ENCODE measurements at places on chromosomes 12 and 14.
A peak's percentile ranks its signal among the peaks of the same experiment; 100 is the strongest.

DNA sequence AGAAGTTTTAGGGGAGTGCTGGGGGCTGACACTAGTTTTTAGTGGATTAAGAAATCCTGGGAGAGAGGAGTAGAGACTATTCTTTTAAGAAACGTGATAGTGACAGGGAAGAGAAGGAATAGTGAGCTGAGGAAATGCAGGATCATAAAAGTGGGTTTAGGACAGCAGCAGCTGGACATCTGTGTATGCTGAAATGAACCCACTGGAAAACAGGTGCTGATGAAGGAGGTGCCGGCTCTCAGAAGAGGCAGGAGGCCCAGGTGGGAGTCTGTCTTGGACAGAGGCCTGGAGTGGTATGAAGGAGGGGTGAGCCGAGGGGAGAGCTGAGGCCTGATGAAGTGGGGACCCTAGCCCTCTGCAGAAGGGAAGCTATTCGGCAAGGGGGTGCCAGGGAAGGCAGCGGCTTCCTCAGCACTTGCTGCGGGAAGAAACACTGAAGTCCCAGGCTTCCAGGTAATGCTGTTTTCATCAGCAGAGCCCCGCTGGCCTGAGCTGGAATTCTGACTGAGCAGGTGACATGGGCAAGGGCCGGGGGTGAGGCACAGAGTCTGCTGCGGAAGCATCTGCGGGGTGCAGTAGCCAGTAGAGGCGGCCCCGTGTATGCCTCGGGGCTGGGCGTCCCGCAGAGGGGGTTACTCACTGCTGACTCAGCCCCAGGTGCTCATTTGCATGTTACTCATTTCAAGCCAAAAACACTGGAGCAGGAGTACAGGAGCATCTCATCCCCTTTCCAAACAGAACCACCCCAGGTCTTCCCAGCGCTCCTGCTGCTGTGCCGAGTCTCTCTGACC lies 89.7 kb downstream of the TMCC3 start:
- no peak for DNase-seq

DNA sequence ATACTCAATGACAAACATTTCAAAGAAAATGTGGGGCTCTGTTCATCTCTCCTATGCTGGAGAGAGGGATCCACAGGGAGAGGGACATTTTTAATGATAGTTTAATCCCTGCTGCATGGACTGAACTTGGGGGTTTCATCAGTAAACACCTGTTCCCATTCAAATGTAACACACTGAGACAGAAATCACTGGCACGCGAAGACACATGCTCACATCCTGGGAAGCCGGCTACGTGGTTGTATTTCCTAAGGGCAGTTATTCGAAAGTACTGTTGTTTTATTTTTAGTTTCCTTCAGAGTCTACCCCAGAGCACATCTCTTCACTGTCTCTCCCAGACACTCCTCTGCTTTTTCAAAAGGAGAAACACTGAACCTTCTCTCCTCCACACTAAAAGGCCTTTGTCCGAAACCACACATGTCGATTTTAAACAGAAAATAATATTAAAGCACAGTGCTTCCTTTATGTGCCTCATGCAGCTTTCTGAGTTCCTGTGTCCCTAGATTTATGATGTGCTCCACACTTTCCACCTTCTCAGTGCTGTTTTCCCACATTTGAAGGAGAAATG lies 52.8 kb downstream of the PTHLH start:
- no peak for DNase-seq

DNA sequence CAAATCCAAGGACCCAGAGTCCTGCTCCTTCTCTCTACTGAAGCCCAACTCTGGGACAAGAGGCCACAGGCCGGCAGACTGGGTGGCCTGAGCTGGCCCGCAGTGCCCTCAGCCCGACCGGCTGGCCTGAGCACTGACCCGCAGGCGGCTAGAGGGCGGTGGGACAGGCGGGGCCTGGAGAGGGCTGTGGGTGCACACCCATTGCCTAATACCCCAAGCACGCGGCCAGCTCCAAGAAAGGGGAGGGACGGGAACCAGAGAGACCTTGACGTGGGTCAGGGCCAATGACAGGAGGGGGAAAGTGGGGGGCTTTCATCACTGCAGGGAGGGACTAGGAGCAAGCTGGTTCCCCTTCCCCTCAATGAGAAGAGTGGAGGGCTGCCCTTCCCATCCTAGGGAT lies 2.0 kb upstream of the WNT10B start:
- no peak for DNase-seq

- DNase-seq: no peak
Observed at GRCh38 chr14:102275866-102276265, 29.1 kb downstream of the MOK start.

GRCh38 chr14:53634793-53635192 lies 321.8 kb downstream of the BMP4 start:
- DNase-seq: no peak

- DNase-seq: no peak
Observed at GRCh38 chr12:32030676-32031075, 71.5 kb downstream of the RESF1 start.

DNA sequence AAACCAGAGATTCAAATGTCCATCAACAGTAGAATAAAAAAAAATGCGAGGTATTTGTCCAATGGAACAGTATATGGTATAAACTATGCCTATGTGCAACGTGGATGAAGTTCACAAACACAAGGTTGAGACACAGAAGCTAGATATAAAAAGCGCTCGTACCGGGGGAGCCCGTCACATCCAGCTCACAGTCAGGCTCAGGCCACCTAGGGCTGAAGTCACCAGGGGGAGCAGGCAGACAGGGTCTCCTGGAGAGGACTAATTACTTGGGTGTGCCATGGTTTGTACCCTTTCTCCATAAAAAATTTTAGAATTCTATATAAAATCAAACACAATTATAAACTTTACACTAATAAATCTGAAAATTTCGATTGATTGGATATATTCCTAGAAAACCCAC lies 13.6 kb downstream of the AHNAK2 start:
- DNase-seq: no peak

- DNase-seq: no peak
Observed at GRCh38 chr12:1760566-1761382, 59.6 kb upstream of the LRTM2 start.

DNA sequence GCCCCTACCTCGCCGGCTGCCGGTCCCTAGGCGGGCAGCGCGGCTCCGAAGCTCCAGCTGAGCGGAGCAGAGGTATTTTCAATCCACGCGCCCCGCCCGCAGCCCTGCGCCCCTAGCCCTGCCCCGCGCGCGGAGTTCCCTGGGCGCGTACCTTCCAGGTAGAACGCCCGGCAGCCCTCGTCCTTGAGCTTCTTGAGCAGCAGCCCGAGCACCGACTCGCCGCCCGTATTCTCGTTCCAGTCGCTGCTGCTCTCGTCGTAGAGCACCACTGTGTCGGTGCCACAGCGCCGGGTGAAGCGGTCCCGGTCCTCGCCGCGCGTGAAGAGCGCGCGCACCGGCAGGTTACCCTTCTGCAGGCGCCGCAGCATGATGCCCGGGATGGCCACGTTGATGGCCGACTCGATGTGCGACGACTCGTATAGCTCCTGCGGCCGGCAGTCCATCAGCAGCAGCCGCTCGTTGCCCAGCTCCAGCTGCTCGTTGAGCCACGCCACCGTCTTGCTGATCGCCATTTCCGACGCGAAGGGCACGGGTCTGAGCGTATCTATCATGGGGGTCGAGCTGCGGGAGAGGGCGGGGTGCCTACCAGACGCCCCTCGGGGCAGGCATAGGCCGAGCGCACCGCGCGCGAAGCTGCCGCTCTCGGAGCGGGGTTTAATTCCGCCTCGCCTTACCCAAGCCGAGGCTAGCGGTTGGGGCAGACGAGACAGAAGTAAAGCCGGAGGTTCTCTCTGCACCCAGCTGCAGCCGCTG lies 636 bp downstream of the DUSP6 start:
- DNase-seq: peak; percentile 49

DNA sequence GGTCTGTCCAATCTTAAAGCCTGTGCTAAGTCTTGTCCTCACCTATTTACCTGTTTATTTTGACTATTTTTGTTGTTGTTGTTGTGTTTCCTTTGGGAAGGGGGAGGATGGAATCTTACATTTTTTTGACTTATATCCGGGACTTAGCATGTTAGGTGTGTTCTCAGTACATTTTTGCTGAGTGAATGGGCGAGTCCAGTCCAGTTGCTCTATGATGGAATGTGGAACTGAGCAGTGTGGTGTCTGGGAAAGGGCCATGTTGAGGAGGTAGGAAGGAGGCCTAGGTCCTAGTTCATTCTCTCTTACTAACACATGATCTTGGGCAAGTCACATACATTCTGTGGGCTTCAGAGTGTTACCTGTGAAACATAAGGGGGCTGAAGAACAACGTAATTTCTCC lies 80.9 kb upstream of the SLC38A2 start:
- DNase-seq: no peak

- no peak for DNase-seq
Observed at GRCh38 chr12:128312661-128313060, 45.7 kb downstream of the TMEM132C start.

DNA sequence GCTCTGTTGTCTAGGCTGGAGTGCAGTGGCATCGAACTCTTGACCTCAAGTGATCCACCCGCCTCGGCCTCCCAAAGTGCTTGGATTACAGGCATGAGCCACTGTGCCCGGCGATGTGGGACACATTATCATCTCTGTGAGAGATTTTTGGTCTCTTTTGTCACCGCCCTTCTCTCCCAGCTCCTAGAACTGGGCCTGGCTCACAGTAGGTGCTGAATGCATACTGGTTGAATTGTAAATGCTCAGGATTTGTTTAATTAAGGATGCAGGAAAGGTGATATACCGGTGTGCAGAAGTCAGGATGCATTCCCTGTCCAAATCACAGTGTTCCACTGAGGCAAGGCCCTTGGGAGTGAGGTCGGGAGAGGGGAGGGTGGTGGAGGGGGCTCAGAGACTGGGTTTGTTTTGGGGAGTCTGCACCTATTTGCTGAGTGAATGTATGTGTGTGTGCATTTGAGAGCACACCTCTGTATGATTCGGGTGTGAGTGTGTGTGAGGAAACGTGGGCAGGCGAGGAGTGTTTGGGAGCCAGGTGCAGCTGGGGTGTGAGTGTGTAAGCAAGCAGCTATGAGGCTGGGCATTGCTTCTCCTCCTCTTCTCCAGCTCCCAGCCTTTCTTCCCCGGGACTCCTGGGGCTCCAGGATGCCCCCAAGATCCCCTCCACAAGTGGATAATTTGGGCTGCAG lies 1.0 kb upstream of the KRT18 start:
- no peak for DNase-seq

- no peak for DNase-seq
Observed at GRCh38 chr12:116027551-116027821, 250.0 kb downstream of the MED13L start.

DNA sequence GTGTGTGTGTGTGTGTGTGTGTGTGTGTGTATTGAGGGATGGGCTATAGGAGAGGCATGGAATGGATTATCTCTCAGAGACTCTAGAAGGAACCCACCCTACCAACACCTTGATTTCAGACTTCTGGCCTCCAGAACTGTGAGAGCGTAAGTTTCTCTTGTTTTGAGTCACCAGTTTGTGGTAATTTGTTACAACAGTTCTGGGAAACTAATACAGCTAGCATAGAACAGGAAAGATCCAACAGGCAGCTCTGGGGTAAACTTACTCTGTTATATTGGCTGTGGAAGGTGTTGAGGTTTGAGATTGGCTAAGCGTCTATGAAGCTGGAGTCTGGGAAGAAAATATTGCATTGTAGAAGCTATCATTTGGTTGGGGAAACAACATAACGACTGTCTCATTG lies 334.3 kb downstream of the AACS start:
- DNase-seq: no peak

DNA sequence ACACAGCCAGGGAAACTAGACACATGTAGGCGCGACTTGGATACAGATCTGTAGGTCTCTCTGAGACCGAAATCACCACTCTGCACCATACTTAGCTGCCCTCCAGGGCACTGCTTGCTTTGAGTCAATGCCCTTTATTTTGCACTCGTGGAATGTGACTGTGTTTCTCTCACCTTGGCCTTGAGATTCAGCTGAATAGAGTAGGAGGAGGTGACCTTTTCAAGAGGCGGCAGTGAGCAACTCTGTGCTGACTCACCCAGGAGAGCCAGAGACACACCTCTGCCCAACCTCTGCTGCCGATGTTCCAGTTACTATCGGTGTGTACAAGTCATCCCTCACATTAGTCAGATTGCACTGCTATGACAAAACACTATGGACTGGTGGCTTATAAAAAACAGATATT lies 583.4 kb downstream of the VRK1 start:
- peak; percentile 67 for DNase-seq

GRCh38 chr12:124395284-124395752 lies 100.4 kb downstream of the RFLNA start:
- DNase-seq: no peak

GRCh38 chr14:50676814-50677516 lies 8.9 kb upstream of the SAV1 start:
- DNase-seq: no peak

GRCh38 chr14:37428954-37429353 lies 166.1 kb downstream of the FOXA1 start:
- no peak for DNase-seq

- no peak for DNase-seq
Observed at GRCh38 chr12:47845081-47845480, 25.4 kb upstream of the HDAC7 start.

GRCh38 chr12:94265966-94266745 lies 117.8 kb downstream of the PLXNC1 start:
- no peak for DNase-seq

DNA sequence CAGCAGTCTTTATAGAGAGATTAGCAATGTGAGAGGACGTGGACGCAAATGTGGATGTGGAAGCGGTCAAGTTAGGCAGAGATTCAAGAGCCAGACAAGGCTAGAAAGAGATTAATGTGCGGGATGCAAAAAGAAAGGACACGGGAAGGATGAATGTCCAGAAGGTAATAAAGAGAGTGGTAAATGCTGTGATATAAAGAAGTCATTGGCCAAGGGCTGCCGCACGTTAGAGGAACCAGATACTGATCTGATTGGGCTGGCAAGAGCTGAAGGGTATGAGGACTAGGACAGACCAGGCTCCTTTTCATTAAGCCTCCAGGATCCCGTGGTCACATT lies 59.5 kb downstream of the DHRS2 start:
- DNase-seq: no peak

- DNase-seq: no peak
Observed at GRCh38 chr14:100176811-100177327, 17.4 kb upstream of the DEGS2 start.

- DNase-seq: no peak
Observed at GRCh38 chr12:71935594-71935993, 3.1 kb upstream of the TPH2 start.

DNA sequence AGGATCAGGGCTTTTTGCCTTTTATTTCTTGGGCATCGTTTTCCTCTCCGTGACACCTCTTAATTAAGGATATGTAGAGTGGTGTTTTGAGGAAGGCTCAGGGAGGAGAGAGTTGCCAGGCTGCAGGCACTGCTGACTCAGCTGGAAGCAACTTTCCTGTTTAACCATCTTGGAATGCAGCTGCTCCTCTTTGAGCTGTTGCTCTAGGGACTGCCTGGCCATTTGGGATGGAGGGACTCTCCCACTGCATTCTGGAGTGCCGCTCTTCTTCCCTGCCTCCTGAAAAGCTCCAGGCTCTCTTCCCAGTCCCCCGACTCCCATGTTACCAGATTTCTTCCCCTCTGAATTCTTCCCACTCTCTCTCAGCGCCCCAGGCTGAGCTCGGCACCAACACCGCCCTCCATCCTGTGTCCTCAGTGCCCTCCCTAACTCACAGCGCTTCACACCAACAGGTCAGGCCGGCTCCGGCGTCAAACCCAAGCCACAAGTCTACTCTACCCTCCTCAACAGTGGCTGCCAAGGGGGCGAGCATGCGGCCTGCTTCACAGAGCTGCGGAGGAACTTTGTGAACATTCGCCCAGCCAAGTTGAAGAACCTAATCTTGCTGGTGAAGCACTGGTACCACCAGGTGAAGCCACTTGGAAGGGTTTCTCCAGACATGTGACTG lies 5.9 kb downstream of the OAS3 start:
- DNase-seq: no peak

GRCh38 chr14:85342858-85343607 lies 186.9 kb upstream of the FLRT2 start:
- DNase-seq: no peak

GRCh38 chr12:80411787-80412186 lies 32.2 kb upstream of the PTPRQ start:
- DNase-seq: no peak
